Glutamatergic neuron (in vitro differentiated cells): ENCODE measurements at places on chromosomes 2 and 18.

- no peak for DNase-seq
Observed at GRCh38 chr2:71556692-71557250, 103.4 kb downstream of the DYSF start.

DNA sequence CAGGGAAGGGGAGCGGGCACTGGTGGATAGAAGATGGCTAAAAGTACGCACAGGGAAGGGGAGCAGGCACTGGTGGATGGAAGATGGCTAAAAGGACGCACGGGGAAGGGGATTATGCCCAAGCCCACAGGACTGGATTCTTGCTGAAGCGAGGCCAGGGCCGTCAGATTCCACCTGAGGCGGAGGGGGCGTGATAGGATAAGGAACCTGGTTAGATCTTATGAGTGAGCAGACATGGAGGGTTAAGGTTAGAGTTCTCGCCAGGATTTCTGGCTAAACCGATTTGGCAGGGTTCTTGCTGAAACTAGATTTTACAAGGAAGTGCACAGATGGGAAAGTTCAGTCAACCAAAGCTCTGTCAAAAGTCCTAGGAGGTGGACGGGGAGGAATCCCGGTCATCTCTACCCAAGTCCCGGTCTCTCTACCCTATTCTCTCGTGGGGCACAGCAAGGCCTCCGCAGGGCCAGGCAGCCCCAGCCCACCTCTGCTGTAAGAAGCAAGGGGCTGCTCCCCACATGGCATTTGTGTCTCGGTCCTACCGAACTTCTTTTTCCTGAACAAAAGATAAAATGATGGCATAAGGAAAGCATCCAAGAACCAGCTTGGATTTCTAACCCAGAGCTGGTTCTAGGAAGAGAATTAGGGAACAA lies 140.8 kb downstream of the PTGR3 start:
- no peak for DNase-seq

DNA sequence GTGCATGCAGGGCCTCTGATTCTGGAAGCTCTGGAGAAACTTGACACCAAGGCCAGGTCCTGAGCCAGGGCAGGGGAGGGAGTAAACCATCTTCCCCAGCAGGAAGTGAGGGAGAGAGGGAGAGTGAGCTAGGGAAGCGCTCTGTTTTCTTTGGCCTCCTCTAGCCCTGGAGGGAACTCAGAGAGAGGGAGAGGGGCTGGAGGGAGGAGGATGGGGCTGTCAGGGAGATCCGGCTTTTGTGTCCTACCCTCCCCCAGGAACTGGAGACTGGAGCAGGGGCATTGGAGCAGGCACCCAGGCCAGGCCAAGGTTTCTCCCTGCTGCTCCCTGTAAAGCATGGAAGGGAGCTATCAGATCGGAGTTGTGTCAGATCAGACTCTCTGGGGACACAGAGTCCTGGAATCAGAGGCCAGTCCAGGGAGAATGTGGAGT lies 22.7 kb upstream of the PKDCC start:
- no peak for DNase-seq

DNA sequence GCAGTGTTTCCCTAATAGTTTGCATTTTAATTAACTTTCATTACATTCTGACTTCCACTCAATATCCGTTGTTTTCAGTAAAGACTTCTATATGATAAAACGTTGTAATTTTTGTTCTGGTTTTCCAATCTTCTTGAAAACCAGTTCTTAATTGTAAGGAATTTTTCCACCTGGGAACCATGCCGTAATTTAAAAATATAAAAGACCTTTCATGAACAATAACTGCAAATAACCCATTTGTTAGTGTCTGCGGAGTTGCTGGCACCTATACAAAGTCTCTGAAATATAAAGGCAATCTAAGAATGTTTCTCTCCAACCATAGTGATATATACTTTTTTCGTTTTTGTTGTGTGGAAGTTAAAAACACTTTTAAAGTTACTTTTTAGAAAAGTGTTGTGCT lies 7.7 kb upstream of the SATB2 start:
- DNase-seq: no peak

- DNase-seq: no peak
Observed at GRCh38 chr2:143584936-143585335, 455.7 kb downstream of the ARHGAP15 start.

- no peak for DNase-seq
Observed at GRCh38 chr2:212711856-212712255, 173.3 kb upstream of the ERBB4 start.

DNA sequence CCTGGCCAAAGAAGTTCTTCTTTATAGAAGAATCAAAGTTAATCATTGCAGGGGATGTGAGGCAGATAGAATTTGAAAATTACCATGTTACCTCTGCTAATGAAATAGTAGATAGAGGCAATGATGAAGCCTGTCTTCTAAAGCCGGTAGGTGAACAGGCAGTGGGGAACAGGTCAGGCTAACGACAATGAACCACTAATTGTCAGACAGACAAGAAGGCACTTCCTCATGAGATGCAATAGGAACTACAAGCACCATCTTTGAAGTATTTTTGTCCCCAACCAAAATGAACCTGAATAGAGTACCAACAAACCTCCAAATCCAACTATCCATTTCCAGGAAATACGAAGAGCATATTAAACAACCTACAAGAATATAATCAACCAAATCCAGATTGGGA lies 41.6 kb upstream of the RAB31 start:
- no peak for DNase-seq

DNA sequence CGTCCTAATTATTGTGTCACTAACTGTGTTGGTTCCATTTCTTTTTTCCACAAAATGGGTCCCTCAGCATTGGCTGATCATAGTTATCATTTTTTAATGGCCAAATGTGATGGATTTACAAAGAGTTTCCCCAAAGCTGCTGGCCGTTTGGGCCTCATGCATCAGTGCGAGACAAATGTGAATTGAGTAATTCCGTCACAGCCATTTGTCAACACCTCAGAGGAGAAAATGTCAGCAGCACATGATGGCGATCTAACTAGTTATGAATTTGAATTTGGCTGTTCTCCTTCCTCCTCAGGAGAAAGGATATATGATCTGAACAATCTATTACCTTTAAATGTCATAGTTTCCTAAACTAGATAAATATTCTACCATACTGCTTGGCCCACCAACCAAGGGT lies 54.9 kb upstream of the SP3 start:
- no peak for DNase-seq

DNA sequence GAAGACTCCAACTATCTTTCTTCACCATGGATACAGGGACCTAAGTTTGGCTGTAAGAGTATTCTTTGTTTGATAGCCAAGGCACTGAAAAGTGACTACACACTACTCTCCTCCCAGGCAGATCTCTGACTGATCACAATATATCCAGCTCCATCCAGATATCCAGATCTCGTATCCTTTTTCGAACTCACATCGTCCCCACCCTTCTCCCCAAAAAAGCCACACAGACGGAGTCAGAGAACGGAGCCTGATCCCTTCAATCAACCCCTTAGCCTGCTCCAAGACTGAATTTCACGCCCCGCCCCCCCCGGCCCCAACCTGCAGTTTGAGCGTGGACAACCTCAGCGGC lies 533 bp downstream of the DHX57 start:
- DNase-seq: no peak

GRCh38 chr18:51447351-51448342 lies 250.2 kb upstream of the MEX3C start:
- DNase-seq: no peak

DNA sequence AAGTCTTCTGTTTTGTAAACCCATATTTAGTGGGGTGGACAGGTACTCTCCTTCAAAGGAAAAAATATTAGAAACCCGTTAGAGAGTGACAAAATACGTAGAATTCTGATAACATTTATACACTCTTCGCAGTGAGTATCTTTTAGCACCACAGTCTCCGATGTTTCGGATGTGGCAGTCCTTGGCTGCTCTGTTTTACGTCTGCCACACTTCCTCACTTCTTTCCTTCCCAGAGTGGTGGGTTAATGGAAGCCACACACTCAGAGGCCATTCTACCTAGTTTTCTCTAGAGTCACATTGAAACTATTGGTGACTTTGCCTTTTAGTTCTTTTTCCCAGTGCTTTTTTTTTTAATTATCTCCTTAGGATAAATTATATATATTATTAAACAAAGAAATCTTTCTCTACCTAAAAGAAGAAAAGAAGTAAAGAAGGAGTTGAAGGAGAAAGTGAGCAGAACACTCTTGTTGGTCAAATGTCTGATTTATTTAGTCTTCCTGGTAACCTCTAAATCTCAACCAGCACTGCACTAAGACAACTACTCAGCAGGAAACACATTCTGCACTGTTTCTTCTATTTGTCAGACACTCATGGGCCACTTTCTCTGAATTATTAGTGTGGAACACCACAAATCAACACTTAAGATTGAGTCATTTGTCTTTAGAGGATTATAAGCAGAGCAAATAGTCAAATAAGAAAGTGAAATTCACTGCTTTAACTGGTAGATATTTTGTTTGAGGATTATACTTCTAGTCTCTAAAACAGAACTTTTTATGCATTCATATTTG lies 451.3 kb upstream of the TMEFF2 start:
- DNase-seq: no peak

DNA sequence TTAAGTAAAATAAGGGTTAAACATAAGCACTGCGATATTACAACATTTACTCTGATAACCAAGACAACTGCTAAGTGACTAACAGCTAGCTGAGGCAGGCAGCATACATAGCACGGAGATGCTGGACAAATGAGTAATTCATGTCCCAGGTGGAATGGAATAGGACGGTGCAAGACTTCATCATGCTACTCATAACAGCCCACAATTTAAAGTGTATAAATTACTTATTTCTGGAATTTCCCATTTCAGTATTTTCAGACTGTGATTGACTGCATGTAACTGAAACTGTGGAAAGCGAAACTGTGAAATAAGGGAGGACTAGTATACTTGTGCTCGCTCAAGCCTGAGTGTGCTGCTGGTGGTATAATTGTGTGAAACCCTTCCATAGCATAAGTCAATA lies 12.9 kb downstream of the IER3IP1 start:
- no peak for DNase-seq

- DNase-seq: no peak
Observed at GRCh38 chr2:226673314-226673723, 126.3 kb downstream of the IRS1 start.

DNA sequence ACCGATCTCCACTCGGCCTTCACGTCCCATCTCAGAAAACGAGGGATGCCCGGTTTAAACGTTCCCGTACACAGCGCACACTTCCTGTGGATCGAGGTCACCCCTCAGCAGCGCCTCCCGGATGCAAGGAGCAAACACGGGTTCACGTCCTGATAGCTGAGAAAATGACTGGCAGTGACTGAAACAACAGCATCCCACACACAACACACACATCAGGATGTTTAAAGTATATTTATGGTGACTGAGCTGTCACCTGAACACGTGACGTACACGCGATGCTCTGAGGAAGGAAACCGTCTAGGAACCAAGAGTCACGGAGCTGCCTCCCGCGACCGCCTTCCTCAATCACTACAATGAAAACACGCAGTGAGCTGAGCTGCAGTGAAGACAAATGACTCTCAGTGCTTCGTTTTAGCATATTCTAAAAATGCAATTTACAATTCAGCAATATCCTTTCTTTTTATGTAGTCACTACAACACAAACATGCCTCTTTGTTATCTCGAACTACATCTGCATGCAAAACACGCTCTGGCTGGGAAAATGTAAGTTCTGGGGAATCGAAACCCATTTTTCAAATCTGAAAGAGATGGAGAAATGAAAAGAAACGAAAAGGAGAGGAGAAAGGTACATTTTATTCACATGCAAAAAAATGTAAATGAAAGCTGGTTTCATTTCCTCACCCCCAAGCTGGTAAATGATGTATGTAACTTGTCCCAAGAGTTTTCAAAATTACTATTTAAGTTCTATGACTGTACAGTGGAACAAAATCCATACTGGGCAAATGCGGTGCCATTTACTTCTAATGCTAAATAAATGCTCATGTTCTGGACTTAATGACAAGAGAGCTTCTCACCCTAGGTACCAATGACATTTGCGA lies 19.8 kb downstream of the HDAC4 start:
- peak; percentile 10 for DNase-seq

- DNase-seq: no peak
Observed at GRCh38 chr2:25738383-25739343, 65.3 kb upstream of the DTNB start.

DNA sequence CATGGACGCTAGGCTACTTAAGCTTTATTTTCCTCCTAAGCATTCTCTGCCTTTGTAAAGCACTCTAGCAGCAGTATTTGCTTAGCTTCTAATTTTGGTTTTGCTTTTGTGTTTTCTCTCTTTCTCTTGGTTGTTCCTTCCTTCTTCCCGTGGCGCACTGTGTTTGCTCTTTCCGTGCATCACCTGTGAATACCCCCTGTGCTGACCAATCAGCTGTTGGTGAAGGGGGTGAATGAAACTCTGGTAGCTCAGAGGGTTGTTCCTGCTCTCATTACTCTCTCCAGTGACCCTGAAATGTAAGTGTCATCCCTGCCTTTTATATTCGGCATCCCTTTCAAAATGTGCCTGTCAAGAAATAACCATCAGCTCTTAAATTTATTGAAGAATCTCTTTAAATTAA lies 45.5 kb upstream of the TNFRSF11A start:
- no peak for DNase-seq

GRCh38 chr18:36757081-36757480 lies 71.7 kb downstream of the TPGS2 start:
- no peak for DNase-seq

DNA sequence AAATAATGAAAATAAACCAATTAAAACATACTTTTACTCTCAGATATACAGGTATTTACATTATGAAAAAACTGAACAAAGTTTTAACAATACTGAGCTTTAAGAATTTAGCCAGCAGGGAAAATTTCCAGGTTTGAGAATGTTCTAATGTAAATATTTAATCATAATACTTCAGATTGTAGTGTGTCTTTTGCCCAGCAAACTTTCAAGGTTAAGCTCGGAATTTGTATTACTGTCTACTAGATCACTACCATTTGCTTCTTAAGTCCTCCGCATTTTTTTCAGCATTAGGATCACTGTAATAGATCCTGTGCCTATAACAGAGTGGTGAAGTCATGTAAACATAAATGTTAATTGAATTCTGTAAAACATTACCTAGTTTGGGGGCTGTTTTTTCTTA lies 52.7 kb downstream of the CFAP210 start:
- no peak for DNase-seq

DNA sequence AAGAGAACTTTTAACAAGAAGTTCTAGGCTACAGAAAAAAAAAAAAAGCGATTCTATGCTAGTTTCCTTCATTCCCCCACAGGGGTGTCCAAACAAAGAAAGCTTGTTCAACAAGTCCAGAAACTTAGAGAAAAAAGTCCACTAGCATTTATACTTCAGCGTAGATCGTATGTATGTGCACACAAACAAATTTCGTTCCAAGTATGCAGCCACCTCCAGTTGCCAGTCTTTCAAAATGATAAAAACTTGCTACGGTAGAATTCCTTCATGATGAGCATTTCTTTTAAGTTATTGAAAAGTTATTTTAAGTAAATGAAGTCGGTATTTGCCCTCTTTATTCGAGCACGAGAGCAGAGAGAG lies 3.7 kb upstream of the OTX1 start:
- DNase-seq: no peak

- no peak for DNase-seq
Observed at GRCh38 chr18:10015941-10016819, 102.4 kb downstream of the VAPA start.

DNA sequence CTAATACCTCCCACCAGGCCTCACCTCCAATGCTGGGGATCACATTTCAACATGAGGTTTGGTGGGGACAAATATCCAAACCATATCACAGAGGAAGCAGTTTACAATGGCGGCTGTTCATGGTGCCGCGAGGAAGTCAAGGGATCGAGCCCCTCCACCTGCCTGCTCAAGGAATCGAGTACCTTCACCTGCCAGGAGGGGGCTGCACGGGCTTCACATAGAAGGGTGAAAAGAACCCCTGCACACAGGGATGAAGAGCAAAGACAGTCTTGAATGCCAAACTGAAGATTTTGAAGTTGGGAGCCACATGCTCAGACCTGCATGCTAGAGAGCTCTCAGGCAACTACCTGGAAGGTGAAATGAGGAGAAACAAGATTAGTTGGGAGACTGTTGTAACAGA lies 110.3 kb downstream of the KCNF1 start:
- DNase-seq: no peak
